OCI-M1 (cell line): ENCODE measurements at places on chromosomes 2 and 18.

- DNase-seq: no peak
Measured at GRCh38 chr2:48248251-48248933, 281.6 kb upstream of the STON1 start.

DNA sequence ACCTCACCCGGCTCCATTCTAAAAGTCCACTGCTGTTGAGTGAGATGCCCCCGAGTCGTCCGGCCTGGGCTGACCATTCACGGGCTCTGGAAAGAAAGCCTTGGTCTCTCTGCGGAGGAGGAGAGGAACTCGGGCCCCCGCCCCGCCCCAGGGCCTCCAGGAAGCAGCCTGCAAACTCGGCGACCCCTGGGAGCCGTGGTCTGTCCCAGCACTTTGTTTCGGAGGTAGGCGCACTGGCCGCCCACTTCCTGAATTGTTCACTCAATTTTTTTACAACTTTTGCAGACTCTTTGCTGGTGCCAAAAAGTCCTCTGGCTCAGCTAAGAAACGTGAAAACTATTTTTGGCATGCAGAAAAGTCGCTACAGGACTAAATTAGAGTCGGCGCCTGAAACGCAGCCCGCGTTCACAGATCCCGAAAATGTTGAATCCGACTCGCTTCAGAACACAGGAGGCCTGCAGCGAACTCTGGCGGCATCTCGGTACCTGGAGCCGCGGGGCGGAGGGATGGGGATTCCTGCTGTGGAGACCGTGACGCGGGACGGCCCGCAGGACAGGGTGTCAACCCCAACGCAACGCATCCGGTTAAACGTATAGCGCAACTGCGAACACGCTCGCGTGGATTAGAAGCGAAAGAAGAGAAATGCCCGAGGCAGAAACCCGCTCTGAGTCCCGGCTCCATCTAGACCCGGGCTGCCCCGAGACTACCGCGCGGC lies 1.5 kb downstream of the PXDN start:
- no peak for DNase-seq

- no peak for DNase-seq
Measured at GRCh38 chr2:54423213-54423612, 32.9 kb upstream of the SPTBN1 start.

- DNase-seq: no peak
Measured at GRCh38 chr2:38789691-38790090, 11.7 kb downstream of the GEMIN6 start.

- DNase-seq: no peak
Measured at GRCh38 chr2:183359867-183360266, 235.6 kb downstream of the NUP35 start.

- DNase-seq: no peak
Measured at GRCh38 chr2:236968101-236968879, 117.4 kb upstream of the COPS8 start.

DNA sequence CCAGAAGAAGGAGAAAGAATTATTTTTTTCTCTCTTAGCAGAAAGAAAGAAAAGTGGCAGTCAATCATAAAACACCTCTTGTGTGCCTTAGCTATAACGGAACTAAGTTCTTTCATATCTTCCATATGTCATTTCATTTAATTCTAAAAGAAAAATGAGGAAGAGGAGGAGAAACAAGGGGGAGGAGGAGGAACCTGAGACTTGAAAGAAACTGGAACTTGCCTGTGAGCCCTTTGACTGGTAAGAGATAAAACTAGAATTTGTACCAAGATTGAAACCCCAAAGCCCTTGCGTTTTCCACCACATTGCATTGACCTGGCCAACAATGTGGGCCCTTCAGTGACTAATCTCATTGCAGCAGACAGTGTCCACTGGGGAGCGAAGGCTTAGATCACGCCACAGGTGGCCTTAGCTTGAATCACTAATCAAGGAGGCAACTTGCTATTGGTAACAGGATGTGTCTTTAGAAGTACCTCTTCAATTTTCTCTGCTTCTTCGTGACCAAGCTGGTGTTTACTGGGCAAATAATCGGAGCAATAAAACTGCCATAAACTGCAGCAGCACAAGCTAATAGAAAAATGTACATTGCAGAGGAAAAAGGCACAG lies 307.9 kb downstream of the CLIP4 start:
- peak; percentile 60 for DNase-seq

- DNase-seq: no peak
Measured at GRCh38 chr2:80054346-80054675, 250.2 kb downstream of the LRRTM1 start.

DNA sequence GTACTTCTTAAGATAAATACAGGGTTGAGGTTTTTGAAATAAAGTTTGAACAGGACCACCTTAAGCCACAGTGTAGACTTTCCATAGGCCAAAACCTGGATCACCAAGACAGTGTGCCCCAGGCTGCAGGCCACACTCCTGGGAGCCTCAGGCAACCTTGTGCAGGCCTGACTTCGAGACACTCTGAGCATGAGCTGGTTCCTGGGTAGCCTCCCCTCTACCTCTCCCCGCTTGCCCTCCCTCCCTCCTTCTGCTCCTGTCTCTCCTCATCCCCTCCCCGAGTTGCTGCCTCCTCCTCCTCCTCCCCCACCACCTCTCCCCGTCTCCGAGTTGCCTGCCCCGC lies 10.6 kb upstream of the PROC start:
- no peak for DNase-seq

GRCh38 chr18:58350526-58350925 lies 278.4 kb downstream of the ALPK2 start:
- no peak for DNase-seq

GRCh38 chr2:121273116-121273515 lies 11.9 kb downstream of the TFCP2L1 start:
- DNase-seq: no peak

DNA sequence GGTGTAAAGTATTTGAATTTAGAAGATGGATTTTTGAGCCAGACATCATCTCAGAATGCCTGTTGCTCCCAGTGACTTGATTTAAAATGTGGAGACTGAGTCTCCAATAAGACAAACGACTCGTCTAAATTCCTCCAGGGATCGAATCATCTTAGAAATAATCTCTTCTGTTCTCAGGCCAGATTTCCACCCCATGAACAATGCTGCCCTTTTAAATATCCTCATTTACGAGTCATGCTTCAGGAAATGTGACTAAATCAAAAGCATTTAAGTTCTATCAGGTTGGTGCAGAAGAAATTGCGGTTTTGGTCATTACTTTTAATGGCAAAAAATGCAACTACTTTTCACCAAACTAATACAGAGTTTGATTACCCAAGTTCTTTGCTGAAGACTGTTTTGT lies 684.6 kb upstream of the SOX11 start:
- DNase-seq: no peak
